ENCODE measurements at places on chromosomes 7 and 10.

GRCh38 chr7:143408686-143409561 lies at the start of gene EPHA1:
TSS of gene EPHA1 (minus strand) at chr7:143408856. CDS start at chr7:143408805, 51 bp downstream.
- DNase-seq: no peak

DNA sequence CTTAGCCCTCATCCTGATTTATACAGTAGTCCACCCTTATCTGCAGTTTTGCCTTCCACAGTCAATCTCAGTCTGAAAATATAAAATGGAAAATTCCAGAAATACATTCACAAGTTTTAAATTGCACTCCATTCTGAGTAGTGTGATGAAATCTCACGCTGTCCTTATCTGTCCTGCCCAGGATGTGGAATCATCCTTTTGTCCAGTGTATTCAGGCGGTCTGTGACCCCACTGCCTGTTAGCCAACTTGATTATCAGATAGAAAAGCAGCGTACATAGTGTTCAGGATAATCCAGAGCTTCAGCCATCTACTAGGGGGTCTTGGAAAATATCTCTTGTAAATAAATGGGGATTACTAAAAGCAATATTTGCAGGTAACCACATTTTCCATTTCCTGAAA lies 146.3 kb downstream of the MALRD1 start:
- DNase-seq: no peak

DNA sequence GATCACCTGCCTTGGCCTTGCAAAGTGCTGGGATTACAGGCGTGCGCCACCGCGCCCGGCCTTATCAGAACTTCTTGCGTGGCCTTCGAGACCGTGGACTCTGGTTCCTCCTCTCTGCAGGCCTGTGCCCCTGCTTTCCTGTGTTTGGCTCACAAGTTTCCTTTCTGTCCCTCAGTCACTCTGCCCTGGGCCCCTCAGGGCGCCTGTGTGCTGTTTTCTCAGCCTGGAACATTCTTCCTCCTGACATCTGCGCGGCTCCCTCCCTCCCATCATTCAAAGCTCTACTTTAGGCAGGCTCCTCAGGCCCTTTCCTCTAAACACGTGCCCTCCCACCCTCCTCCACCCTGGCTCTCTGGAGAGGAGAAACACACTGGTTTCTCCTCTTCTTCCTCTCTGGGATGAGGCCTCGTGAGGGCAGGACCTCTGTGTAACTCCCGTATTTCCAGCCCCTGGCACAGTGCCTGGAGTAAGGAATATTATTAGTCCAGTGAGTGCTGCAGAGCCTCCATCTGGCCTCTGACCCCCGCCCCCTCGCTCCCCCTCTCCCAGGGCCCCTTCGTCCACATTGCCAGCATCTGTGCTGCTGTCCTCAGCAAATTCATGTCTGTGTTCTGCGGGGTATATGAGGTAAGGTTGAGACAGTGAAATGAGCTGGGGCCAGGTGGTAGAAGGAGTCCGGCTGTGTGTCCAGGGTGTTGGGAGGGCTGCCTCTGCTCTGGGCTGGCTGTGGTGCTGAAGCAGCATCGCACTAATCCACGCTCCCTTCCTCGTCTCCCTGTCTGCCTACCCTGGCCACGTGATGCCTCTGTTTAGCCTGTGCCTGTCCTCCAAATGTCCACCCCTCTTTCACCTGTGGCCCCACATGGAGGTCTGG lies 7.1 kb downstream of the CLCN1 start:
- DNase-seq: no peak

GRCh38 chr7:83478616-83479015 lies 170.3 kb downstream of the SEMA3E start:
- no peak for DNase-seq

GRCh38 chr7:87210506-87210905 lies 9.0 kb downstream of the TMEM243 start:
- no peak for DNase-seq

GRCh38 chr7:116798232-116798631 lies 64.2 kb upstream of the CAPZA2 start:
- no peak for DNase-seq

DNA sequence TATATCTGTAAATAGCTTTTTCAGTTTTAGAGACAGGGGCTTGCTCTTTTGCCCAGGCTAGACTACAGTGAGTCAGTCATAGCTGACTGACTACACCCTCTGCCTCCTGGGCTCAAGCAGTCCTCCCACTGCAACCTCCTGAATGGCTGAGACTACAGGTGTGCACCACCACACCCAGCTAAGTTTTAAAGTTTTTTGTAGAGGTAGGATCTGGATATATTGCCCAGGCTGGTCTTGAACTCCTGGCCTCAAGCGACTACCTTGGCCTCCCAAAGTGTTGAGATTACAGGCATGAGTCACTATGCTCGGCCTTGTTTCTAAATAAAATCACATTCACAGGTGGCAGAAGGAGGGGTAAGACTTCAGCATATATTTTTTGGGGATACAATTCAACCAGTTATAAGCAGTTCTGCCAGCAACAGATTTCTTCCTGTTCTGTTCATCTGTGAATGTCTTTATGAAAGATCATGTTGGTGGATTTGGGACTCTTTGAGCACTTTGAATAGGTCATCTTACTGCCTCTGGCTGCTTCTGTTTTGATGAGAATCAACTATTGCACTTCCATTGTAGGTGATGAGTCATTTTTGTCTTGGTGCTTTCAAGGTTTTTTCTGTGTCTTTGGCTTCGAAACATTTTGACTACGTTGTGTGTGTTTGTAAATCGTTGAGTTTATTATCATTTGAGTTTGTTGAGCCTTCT lies 15.7 kb downstream of the RBM33 start:
- no peak for DNase-seq

DNA sequence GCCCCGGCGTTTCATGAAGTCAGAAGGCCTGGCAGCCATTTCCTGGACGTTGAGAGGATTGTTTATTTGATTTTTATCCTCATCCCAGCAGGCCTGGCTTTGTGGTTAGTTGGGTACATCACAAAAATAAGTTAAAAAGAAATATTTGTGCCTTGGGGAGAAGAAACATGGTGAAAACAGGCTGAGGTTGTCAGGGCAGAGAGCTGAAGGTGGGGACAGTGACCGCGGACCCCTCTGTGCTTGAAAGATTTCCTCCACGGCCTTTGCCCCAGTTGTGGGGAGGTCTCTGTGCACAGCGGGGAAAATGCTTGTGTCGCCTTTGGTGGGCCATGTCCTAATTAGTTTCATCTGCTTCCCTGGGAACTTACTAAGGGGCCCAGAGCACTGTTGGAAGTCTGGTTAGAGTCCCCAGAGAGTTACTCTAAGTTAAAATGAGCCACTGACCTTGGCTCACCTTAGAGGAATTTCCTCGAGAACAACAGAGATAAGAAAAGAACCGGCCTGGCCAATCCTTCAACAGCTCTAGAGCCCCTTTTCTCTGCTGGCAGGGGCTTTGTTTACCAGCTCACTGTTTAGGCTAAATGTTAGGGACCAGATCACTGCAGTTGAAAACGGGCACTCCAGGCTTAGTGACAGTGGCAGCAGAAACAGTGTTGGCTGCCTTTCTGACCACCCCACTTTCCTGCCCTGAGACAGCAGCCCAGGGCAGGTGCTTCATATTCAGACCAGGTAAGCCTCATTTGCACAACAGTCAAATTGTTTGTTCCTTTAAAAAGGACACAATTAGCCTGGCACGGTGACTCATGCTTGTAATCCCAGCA lies 37.9 kb downstream of the CRCP start:
- DNase-seq: no peak

DNA sequence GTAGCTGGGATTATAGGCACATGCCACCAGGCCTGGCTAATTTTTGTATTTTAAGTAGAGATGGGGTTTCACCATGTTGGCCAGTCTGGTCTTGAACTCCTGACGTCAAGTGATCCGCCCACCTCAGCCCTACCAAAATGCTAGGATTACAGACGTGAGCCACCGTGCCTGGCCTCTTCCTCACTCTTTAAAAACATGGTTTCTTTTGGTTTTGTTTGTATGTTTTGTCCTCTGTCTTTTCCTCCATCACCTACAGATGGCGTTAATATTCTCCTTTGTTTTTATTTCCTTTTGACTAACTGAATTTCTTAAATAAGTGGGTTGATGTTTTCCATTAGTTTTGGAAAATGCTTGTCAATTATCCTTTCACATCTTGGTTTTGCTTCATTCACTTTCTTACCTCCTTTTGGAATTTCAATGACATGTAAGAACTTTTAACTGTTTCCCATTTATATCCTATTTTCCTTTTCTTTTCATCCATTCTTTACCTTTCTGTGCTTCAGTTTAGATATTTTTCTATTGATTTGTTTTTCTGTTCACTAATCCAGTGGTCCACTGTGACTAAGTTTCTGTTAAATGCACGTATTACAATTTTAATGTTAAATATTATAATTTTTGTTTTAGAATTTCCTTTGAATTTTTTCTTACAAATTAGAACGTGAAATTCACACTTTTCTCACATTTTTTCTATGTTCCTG lies 104.1 kb downstream of the ZNF467 start:
- no peak for DNase-seq

DNA sequence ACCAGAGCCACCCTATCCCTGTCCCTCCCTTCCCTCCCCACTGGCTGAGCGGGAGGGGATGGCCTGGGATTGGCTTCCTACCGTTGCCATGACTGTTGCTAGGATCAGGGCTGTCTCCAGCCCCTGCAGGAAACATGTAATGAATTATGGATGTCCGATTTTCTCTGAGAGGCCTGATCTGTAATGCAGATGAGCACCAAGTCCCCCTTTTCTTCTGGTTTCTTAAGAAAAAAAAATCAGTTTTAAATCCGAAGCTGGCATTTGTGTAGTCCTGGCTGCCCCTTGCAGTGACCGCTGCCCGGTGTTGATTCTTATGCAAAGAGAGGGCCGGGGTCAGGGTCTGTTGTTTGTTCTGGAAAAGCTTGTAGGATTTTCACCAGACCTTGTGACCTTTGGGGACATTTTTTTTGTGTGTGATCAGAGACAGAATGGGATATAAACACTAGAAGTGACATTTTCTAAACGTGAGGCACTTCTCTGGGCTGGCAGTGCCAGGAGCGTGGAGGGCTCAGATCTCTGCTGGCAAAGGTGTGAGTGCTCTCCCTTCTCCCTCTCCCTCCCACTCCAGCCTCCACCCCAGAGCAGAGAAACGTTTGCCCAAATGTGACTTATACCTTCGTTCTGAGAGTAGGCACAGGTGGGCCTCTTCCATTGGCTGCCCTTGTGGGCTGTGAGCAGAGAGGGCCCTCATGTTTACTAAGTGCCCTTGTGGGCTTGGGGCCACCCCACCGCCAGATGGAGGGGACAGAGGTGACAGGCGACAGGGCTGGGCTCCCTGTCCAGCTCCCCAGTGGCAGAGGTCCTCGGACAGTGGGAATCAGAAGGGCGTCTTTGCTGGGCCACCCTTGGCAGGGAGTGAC lies 127.5 kb downstream of the DNAJB6 start:
- DNase-seq: no peak

DNA sequence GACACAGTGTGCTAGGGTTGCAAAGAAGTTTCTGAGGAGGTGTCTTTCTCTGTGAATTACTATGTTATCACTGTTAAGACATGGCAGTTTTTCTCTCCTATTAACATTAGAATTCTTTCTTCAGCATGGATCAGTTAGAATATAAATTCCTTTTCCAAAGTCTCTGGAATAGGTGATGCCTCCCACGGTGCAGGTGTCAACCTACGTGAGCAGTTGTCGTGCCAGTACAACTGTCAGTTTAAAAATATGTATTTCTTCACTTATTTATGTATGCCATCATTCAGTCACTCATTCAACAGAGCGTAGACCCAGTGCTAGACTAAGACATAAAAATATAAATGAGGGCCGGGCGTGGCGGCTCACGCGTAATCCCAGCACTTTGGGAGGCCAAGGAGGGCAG lies 83.5 kb downstream of the TACC2 start:
- no peak for DNase-seq

GRCh38 chr7:44911911-44912310 lies 26.6 kb upstream of the PURB start:
- no peak for DNase-seq

GRCh38 chr7:25314094-25314730 lies 85.9 kb upstream of the NPVF start:
- no peak for DNase-seq

- DNase-seq: no peak
These were observed 197.1 kb downstream of the DOCK4 start for GRCh38 chr7:112009081-112009480.

DNA sequence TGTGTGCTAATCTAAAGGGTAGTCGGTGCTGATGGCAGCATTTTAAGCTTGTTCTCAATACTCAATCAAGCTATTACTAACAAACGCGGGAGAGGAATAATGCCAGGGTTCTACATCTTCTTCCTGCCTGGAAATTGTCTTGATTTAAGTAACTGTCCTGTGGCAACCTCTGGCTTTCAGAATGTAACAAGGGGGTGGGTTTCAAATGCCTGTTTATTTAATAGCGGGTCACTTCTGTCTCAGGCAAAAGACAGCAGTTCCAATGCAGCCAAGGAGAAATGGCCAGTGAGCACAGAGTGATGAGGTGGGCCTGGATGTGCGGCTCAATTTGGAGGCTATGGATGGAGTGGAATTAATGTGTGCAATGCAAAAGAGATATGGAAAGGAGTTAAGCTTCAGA lies 692.4 kb downstream of the KCNMA1 start:
- no peak for DNase-seq

DNA sequence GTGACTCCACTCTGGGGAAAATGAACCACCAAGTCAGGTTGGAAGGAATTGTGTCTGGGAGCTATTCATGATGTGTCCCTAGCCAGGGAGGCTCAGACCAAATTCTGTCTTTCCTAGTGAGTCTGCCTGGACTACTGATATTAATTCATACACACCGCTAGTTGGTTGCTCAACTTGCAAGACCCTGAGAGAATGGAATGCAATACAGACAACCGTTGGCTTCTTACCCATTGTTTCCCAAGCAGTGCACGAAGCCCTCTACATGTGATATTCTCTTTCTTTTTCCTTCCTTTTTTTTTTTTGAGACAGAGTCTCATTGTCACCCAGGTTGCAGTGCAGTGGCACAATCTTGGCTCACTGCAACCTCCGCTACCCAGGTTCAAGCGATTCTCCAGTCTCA lies 19.4 kb upstream of the SRGN start:
- DNase-seq: no peak

- no peak for DNase-seq
These were observed 26.6 kb downstream of the PDK4 start for GRCh38 chr7:95569720-95570119.

DNA sequence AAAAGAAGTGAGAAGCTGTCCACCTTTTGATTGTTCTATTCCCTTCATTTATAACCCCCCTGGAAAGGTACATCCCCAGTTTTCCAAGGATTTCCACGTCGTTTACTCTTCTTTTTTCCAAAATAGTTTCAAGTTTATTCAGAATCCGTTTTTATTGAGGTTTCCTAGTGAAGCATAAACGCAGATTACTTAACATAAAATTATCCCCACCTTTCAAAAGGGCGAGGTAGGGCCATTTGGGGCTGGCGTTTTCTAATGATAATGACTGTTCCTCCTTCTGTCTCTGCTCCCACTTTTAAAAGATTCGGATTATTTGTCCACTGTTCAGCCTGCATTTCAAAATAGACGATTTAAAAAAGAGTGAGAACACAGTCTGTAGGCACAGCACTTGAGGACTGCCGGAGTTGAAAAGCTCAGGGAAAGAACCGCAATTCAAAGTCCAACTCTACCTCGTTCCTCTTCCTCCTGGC lies 165.2 kb upstream of the PPP1R3A start:
- DNase-seq: no peak
